ENCODE measurements at places on chromosomes 13 and 19.

DNA sequence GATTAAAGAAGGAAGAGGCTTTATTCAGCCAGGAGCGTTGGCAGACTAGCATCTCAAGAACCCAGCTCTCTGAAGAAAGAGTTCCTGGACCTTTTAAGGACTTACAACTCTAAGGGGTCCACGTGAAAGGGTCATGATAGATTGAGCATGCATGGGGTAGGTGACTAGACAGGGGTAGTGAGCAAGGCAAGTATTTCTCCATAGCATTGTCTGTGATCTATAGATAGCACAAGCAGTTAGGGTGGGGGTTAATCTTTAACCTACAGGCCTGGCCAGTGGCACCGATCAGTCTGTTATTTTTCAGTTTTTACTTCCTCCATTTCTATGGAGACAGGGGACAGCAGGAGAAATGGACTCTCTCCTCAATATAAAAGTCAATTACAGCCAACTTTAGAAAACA lies 983.7 kb downstream of the SLITRK1 start:
- no peak for DNase-seq

- no peak for DNase-seq
Measured at GRCh38 chr19:29539670-29540069, 13.9 kb downstream of the VSTM2B start.

DNA sequence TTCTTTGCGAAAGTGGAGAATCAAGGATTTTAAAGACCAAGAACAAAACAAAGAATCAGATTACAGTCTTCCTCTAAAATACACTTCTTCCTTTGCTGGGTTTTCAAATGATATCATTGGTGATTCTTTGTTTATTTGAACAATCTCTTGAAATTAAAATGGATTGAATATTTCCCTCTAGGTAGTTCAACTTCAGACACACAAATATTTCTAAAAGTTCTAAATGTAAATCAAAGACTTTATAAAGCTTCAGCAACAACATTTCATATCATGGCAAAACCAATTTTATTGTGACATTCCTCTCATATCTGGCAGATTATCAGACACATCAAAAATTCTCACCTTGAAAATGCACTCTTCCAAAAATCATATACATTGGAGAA lies 13.0 kb downstream of the ZIC2 start:
- DNase-seq: no peak

- no peak for DNase-seq
Measured at GRCh38 chr13:32048816-32049215, 17.2 kb downstream of the FRY start.

- no peak for DNase-seq
Measured at GRCh38 chr13:60369242-60369641, 27.8 kb upstream of the TDRD3 start.

DNA sequence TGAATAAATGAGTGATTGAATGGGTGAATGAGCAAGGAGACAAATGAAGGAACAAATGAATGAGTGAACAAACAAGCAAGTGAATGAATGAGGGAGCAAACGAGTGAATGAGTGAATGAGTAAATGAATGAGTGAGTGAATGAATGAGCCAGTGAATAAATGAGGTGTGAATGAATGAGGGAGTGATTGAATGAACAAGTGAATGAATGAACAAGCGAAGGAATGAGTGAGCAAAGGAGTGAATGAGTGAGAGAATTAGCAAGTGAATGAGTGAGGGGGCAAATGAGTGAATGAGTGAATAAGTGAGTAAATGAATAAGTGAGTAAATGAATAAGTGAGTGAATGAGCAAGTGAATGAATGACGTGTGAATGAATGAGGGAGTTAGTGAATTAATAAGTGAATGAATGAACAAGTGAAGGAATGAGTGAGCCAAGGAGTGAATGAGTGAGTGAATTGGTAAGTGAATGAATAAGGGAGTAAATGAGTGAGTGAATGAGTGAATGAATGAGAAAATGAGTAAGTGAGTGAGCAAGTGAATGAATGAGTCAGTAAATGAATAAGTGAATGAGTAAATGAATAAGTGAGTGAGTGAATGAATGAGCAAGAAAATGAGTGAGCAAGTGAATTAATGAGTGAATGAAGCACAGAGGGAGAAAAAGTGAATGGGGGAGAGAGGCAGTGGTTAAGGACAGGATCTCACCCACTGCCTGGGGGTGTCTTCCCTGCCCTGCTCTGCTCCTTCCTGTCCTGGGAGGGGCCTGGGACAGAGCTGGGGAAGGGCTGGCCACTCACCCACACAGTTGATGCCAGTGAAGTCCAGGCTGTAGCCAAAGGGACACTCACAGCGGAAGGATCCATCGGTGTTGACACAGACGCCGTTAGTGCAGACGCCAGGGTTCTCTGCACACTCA lies 36.4 kb downstream of the CCL25 start:
- DNase-seq: no peak

DNA sequence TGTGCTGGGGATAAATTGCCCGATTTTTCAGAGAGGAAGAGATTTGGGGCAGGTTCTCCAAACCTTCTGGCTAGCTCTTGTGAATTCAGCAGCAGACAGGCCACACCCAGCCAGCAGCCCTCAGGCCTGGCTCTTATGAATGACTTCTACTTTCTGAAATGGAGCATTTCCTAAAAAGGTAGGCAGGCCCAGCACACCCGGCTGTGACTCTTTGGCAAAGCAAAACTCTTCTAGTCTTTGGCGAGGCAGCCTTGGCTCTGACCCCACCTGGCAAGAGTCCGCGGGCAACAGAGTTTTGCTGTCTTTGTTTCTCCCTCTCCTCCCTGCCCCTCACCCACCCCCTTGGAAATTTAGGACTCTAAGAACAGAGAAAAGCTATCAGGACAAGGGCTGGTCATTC lies 221.2 kb downstream of the ZNF536 start:
- no peak for DNase-seq

GRCh38 chr13:99199541-99200431 lies 868 bp upstream of the UBAC2 start:
- no peak for DNase-seq

DNA sequence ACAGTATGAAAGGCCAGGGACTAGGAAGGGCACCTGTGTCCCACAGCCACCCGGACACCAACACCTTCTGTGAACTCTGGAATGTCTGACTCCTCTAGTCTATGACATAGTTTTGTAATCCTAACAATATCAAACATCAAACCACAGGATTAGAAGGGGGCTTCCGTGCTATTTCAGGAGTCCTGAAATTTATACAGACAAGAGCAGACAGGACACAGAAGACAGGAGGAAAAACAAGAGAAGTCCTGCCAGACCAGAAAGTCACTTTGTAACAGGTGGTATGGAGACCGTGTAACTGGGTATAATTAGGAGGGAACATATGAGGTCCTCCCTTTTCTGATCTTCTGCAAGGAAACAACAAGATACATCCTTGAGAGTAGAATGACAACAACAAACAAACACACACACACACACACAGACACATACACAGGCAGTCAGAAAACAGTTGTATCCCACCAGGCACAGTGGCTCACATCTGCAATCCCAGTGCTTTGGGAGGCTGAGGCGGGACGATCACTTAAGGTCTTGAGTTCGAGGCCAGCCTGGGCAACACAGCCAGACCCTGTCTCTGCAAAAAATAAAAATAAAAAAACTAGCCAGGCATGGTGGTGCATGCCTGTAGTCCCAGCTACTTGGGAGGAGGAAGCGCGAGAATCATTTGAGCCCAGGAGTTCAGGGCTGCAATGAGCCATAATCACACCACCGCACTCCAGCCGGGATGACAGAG lies 13.1 kb downstream of the INSR start:
- DNase-seq: no peak

- no peak for DNase-seq
Measured at GRCh38 chr13:106471957-106472543, 63.4 kb downstream of the EFNB2 start.

- DNase-seq: no peak
Measured at GRCh38 chr19:872266-872951, 12.9 kb downstream of the CFD start.

DNA sequence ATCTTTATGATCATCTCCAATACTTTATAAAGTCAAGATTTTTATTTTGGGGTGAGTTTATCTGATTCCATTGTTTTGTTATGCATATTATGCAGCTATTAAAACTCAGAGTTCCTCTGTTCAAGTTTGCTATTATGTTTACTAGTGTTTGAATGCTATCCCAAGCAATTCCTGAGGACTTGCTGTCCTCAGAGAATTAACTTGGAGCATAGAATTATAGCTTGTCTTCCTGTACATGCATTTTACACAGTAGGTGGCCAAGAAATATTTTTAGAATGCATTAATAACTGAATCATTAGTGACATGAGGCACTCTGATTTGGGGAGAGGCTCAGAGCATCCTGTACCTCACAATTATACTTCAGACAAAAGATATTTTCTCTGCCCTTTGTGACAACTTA lies 195.6 kb upstream of the MIR17HG start:
- no peak for DNase-seq

GRCh38 chr13:73216381-73216831 lies 157.6 kb downstream of the KLF5 start:
- no peak for DNase-seq

DNA sequence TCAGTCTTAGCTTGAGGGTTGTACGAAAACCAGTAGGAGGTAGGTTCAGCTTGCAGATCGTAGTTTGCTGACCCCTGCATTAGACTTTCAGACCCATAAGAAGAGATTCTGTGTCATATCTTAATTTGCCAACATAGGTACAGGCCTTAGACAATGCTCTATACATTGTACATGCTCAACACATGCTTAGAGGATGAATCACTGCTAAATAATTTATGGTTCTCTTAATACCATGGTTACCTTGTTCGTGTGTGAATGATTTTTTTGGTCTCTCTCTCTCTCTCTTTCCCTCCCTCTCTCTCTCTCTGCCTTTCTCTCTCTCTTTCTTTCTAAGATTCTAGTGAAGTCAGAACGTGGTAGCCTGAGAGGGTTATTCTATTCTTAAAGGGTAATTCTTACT lies 112.2 kb downstream of the FGF14 start:
- DNase-seq: no peak

GRCh38 chr13:50158385-50159165 lies 143.3 kb downstream of the KCNRG start:
- DNase-seq: no peak

DNA sequence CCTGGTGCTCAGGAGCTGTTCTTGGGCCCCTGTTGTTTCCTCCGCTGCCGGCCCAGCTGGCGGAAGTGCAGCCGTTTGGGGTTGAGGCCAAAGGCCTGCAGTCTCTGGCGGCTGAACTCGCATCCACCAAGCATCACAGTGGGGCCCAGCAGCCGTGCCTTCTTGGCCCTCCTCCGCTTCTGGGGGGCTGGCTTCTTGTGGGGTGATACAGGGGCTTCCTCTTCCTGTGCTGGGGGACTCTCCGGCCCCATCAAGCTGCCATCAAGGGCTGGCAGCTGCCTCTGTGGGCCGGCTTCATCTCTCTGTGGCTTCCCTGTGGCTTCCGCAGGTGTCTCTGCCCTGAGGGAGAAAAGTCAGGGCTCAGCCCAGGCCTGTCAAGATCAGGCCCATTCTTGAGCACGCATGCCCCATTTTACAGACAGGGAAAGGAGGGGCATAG lies 10.3 kb downstream of the ATG4D start:
- no peak for DNase-seq

- DNase-seq: no peak
Measured at GRCh38 chr13:79194727-79195126, 211.3 kb downstream of the RBM26 start.

DNA sequence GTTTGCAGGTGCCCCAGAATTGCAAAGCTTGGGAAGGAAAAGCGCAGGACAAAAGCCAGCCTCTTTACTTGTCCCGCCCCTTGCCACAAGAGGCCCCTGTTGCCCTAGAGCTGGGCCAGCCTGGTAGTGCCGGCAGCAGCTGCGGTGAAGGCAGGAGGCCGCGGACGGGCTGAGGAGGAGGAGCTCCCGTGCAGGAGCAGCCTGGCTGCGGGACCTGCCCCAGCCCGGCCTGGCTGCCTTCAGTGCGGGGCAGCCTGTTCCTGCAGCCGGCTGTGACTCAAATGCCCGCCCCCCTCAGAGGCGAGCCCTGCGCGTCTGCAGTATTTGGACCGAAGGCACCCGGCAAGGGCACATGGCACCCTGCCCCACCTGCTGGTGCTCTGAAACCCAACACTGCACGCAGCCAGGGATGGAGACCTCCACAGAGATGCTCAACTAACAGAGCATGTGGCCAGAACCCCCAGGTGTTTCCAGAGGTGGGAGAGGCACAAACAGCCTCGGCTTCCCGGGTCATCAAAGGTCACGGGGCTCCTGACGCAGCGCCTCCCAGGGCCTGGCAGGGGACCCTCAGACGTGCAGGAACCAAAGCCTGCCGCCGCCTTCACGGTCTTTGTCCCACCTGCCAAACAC lies 29.7 kb downstream of the NAXD start:
- DNase-seq: no peak

- no peak for DNase-seq
Measured at GRCh38 chr13:27709779-27710178, 82.5 kb upstream of the GSX1 start.

GRCh38 chr13:110238818-110239195 lies 68.2 kb downstream of the COL4A1 start:
- no peak for DNase-seq

DNA sequence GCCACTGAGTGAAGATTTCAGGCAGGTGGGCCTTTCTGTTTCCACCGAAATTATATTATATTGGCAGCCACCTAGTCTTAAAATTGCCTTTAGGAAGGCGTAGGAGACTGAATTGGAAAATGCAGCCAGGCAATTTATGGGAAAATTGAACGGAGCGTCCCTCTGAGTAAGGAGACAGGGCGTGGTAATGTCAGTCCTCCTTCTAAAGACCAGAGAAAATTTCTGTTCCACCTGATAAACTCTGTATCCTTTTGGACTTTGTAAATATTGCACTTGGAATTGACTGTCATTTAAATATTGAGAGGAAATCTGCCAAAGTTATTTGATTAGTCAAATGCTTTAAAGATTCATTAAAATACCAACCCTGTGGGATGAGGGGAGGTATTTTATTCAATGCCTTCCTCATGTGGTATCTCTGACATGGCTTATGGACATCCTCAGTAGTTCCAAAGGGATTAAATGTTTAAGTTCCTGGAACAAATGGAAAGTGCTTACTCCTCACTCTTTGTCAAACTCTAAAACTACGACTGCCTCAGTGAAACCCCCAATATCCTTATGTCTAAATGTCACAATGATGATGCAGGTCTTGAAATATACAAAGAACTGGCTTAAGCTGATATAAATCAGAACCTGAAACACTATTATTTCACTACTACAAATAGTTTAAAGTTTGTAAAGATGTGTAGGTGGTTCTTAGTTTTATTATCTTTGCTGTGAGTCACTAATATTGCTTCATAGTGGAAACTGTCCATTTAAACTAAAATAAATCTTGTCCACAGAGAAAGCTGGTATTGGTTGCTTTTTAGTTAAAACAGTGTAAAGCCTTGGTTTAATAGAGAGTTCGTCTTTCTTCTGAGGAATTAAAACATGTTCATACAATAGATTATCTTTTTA lies 203.2 kb downstream of the FGF14 start:
- DNase-seq: no peak

GRCh38 chr19:32767951-32768679 lies 48.5 kb downstream of the TDRD12 start:
- DNase-seq: no peak

DNA sequence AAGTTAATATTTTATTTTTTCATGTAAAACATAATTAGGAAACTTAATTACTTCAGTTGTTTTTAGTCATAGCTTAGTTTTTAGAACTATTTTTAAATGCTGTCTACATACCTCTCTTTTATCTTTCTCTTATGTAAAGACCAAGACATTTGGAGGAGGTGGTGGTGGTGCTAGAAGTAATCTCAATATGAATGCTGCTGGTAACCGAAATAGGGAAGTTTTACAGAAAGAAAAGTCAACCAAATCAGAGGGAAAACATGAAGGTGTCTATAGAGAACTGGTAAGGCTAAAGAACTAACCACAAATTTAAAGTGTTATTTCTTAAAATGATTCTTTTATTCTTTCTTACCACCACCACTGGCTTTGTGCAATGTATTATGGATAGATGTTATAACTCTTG lies 97.3 kb downstream of the TDRD3 start:
- no peak for DNase-seq
